ENCODE measurements at places on chromosomes 3 and 15. TPM values are rescaled to one million over a fixed set of nuclear protein-coding genes. Genes with fewer than 3 reads are reported as not detected.

GRCh38 chr15:60583946-60584345, 105.0 kb upstream of the ICE2 start:
- DNase-seq, result no peak

DNA sequence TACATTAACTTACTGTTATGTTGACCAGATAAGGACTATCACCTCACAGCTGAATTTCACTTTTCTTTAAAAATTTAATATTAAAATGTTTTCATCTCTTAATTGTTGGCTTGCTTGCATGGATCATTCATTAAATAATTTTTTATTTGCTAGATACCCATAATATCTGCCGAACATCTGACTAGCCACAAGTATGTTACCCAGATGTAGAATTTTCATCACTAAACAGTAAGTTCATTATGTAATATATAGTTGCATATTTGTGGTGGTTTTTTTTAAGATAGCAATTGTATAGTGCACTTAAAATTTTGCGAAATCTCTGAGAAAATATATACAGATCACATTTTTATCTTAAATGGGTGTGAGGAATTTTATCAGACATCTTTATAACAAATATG, 190.4 kb downstream of the MBNL1 start:
- DNase-seq, result no peak

GRCh38 chr15:32098033-32098432, 67.7 kb downstream of the CHRNA7 start:
- no peak for DNase-seq

Gene BOC
- total RNA-seq, result 37.3 TPM

Gene KBTBD13
- total RNA-seq, result not detected

Data from mesenteric fat pad (tissue), 1 donor.